ENCODE measurements at places on chromosomes 4 and X.

- DNase-seq, result no peak
These were observed 52.7 kb upstream of the ZCCHC13 start for GRCh38 chrX:74251006-74251930.

GRCh38 chrX:50470103-50471031, at the start of gene DGKK:
DGKK (minus strand) TSS chrX:50470825; CDS start chrX:50470678, 147 bp downstream.
- no peak for DNase-seq

GRCh38 chrX:56318076-56318475, 85.9 kb downstream of the KLF8 start:
- DNase-seq, result no peak

DNA sequence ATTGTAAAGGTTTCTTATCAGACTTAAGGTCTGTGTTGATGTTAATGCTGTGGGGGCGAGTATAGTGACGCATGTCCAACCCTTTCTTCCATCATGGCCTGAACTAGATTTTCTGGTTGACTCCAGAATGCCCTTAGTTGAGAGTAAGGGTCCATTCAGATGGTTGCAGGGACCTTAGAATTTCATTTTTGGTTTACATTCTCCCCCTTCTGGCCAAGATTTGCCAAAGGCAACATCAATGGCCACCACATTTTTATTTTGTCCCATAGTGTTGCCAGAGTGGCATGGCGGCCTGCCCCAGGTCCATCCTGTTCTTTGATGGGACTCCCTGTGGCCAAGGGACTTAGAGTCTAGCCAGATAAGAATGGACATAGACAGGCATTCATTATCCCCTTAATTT, 368.5 kb downstream of the GPM6A start:
- no peak for DNase-seq

DNA sequence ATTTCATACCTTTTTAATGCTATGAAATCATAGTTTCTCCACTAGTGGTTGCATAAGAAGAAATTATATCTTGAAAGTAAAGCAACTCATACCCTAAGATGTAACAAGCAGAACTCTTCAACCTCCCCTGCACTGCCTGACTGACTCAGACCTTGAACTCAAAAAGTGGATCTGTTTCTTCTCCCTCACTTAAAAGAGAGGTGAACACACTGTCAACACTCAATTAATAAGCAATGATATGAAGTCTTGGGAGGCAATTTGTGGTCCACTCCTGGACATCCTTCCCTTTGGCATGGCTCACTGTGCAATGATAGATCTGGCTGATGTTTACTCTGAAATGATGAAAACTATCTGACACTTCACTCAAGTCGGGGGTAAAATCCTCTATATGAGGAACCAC, 282.0 kb upstream of the DKK2 start:
- DNase-seq, result no peak

DNA sequence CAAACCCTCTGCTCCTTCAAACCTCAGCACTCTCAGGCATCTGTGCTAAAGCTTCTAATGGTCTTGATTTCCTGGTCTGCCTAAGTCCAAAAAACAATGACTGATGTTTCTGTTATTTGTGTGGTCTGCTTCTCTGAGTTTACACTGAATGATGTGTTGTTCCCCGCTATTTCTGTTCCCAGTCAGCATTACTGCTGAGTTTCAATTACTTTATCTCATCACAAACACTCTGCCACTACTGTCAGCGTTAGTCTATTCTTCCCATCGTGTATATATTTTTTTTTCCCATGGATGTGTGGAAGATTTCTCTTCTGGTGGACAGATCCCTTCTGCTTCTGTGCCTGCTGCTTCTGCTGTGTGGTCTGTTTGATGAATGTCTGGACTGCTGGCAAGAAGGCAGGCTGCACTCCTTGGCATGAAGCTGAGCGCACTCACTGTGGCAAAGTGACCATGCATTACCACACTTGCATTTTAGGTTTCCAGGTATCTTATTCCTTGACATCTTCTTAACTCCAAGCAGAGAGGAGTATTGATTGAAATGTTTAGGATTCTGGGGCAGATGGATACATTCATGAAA, 106.9 kb upstream of the PAQR3 start:
- no peak for DNase-seq
